ENCODE measurements at places on chromosomes 6 and 20.
A peak's percentile ranks its signal among the peaks of the same experiment; 100 is the strongest.

- no peak for DNase-seq
These were observed 37.0 kb downstream of the BMP7 start for GRCh38 chr20:57229490-57229889.

DNA sequence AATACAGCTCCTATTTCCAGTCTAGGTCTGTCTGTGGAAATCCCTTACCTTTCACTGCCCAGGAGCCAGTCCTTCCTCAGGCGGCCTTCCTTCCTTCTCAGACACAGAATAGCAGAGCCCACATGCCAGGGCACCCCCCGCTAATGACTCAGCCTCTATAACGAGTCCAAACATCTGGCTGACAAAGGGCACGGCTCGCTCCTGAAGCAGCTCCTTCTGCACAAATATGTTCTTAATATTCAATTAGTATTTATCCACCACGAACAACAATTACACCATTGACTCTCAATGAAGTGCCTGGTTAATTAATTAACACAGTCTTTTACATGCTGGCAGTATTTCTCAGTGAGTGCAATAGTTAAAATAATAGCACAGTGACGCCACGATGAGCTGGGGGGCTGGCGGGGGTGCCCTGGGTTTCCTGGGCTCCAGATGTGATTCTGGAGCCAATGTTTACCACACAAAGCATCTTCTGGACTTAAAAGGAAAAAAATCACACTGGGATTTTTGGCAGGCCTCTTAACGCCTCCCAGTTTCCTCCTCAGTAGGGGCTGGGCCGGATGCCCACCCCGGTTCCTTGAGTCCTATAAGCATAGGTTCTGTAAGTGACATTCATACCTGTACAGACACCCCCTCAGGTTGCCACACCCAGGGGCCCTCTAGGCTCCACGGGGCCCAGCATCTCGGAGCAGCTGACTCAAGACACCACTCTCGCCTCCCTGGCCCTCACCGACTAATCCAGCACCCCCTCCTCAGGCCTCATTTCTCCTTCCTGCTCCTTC is 158.6 kb upstream of the MLN start:
- DNase-seq, result no peak

DNA sequence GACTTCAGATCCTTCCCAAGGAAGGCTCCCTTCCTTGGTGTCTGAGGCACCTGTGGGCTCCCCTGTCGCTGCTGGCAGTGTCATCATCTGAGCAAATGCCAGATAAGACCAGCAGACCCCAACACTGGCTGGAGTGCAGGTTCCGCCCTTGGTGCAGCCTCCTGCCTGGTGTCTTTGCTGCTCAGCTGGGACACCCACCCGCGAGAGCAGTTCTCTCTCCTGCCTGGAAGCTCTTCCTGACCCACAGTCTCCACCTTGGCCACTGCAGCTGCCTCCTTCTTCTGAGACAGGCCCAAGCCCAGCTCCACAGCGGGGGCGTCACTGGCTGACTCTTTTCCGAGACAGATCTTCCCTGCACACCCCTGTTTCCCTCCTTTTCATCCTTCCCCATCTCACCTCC is 395.7 kb upstream of the MAP3K7 start:
- no peak for DNase-seq

DNA sequence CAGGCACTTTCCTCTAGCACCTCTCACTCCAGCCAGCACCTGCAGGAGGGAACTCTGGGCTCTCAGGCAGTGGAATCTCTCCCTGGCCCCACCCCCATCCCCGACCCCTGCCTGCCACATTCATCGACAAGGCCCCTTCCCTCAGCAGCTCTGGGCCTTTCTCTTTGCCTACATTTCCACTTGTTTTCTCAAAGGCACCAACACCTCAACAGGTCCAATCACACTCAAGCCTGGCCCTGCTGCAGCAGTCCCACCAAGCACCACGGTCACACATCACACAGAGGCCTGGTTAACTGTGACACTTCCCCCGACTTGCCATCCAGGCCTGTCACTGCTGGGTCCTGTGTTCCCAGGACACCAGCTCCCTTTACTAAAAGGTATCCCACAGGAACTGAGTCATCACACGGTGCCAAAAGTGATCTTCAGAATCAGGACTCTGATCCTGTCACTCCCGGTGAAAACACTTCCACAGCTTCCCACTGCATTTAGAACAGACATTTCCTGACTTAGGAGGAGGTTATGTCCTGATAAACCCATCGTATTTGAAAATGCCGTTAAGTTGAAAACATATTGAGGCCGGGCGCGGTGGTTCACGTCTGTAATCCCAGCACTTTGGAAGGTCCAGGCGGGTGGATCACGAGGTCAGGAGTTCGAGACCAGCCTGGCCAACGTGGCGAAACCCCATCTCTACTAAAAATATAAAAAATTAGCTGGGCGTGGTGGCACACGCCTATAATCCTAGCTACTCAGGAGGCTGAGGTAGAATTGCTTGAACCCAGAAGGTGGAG is 54.9 kb downstream of the MYH7B start:
- peak; percentile 37 for DNase-seq

- no peak for DNase-seq
These were observed 1418.7 kb downstream of the GRIK2 start for GRCh38 chr6:102812242-102812641.

- DNase-seq, result no peak
These were observed 163.4 kb downstream of the MTFR2 start for GRCh38 chr6:136086686-136087085.

GRCh38 chr20:651713-652614 is 1.0 kb downstream of the SRXN1 start:
- no peak for DNase-seq

DNA sequence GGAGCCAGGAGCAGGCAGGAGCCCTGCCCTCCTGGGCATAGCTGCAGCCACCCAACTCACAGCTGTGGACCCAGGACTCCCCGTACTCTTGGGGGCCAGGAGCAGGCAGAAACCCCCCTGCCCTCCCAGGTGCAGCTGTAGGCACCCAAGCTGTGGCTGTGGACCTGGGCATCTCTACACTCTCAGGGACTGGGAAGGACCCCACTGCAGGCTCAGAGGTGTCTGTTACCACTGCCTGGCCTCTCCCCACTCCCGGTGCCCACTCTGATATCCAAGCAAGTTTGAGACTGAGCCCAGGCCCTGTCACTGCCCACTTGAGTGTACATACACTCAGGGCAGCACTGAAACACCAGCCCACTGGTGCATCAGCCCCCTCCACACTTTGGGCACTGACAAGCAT is 193.5 kb upstream of the MANEA start:
- DNase-seq, result no peak

DNA sequence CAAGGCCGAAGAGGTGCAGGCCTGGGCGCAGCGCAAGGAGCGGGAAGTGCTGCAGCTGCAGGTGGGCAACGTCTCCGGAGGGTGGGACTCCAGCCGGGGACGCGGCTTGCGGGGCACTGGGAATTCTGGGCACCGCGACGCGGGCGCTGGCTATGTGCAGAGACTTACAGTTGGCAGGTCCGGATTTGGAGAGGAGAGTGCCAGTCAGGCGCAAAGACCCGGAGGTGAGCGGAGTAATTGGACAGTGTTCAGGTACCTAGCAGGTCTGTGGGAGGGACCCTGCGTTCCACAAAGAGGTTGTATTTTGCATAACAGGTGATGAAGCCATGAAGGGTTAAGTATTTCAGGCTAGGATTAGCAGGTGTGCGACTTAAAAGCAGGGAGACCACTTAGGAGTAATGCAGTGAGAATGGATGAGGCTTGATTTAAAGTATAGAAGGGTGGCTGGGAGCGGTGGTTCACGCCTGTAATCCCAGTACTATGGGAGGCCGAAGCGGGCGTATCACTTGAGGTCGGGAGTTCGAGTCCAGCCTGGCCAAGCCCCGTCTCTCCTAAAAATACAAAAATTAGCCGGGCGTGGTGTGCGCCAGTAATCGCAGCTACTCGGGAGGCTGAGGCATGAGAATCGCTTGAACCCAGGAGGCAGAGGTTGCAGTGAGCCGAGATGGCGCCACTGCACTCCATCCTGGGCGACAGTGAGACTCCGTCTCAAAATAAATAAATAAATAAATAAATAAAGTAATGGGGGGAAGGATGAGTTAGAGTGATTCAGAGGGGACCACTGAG is 1.0 kb downstream of the MRPS26 start:
- DNase-seq, result peak; percentile 72

- DNase-seq, result no peak
These were observed 187.8 kb downstream of the MYLK4 start for GRCh38 chr6:2562721-2563451.

DNA sequence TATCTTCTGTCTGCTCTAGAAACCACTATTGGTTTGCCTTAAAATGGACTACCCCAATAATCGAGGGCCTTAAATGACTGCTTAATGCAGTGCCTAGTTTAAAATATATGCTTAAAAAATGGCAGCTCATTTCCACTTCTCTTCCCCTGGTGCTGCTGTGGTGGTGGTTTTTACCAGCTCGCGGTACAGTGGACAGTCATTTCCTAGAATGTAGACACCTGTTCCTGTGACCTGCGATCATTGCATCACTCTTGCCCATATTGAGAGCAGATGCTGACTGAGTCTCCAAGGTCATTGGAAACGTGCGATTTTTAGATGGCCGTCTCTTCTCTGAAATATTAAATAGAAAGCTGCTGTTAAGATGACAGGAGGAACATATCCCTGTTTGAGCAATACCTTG is 164.1 kb downstream of the UTRN start:
- DNase-seq, result no peak

DNA sequence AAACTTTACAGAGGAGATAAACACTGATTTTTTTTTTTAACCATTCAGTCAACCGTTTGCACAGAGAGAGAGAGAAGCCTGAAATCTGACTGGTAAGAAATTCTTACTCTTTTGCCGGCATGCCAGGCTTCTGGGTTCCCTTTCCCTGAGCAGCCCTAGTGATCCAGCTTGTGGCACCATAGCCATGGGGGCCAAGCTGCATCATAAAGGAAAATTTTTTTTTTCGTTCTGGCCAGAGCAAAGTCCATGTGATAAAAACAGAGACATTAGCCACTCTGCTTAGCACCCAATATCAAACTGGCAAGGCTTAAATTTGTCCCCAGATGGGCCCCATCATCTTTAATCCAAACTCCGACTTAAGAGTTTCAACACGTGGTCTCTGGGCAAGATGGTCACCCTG is 44.5 kb downstream of the CEP85L start:
- DNase-seq, result no peak

DNA sequence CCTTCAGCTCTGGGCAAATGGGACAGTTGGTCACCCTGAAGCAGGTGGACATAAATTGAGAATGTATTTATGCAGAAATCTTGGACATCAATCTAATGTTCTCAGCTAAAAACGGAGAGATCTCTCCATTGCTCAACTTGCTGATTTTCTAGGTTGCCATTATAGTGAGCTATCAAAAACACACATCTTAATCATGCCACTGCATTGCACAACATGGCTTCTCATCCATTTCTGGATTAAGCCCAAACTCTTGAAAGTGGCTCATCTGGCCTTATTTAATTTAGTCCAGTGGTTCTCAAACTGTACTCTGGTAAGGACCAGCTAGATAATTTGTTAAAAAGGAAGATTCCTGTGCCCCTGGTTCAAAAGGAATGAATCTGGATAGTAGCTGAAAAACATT is 324.9 kb upstream of the CITED2 start:
- no peak for DNase-seq

- DNase-seq, result no peak
These were observed 51.5 kb downstream of the STK4 start for GRCh38 chr20:45017857-45018256.

- no peak for DNase-seq
These were observed 95.3 kb downstream of the CD109 start for GRCh38 chr6:73791336-73791735.

- no peak for DNase-seq
These were observed 69.1 kb downstream of the GJA10 start for GRCh38 chr6:89963391-89963790.

- no peak for DNase-seq
These were observed 38.0 kb downstream of the RTN4IP1 start for GRCh38 chr6:106591111-106591825.

DNA sequence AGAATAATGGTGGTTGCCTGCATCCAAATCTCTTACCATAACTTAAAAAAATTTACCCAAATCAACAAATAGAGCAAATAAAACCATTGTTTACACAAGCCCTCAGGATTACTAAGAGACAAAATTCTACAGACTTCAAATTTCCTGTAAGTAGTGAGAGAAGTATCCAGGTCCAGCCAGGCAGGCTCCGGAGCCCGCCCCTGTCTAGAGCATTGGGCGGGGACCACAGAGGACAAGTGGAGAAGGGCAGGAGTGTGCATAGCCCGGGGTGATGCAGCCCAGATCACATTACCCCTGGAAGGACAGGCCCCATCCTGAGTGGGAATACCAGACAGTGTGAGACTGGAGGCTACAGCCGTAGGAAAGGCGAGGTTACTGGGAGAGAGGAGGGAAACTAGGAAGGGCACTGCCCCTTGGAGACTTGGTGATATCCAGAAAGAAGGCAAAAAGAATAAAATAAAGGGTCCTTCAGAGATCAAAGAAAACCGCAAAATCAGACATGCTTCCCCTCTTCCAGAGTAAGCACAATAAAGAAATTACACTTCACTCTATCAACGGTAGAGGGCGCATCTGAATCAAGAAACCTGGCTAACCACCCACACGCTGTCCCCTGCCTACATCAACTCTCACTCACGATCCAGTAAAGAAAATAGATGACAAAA is 26.6 kb downstream of the RIN2 start:
- DNase-seq, result no peak

GRCh38 chr6:157848693-157849092 is 25.6 kb downstream of the SNX9 start:
- DNase-seq, result no peak

GRCh38 chr6:20693466-20694063 is 159.3 kb downstream of the CDKAL1 start:
- no peak for DNase-seq

DNA sequence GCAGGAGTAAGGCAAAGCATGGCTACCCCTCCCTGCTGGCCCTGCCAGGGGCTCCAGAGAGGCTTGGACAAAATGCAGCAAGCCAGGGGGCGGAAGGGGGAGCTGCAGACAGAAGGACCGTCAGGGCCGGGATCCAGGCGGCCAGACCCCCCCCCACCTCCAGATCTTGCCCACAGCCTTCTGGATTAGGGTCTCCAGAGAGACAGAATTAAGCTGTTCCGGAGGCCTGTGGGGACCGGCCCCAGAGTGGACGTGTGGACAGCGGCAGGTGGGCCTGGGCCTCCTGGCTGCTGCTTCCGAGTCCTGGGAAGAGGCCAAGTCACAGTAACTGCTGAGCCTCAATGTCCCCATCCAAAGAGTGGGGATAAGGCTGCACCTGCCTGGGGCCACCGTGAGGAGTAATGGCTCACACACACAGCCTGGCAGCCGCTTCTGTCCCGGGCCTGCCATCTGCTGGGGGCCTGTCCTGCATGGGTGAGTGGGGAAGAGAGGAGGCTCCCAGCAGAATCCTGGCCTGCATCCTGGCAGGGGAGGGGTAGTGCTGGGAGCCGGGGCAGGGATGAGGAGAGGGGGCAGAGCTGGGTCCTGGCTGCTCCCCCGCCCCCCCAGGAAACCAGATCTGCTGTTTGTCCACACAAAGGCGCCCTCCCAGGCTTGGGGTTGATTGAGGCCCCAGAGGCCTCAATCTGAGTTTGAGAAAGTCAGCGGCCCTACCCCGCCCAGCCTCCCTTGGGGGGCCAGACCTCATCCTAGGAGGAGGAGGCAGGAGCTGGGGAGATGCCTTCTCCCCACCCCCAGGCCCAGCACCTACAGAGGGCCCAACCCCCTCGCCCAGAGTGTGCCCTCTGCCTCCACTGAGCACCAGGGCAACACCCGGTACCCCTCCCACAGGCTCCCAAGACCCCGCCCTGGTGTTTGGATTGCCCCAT is 3.9 kb downstream of the LAMA5 start:
- DNase-seq, result no peak

GRCh38 chr6:111950661-111951496 is 77.6 kb upstream of the FYN start:
- DNase-seq, result no peak
